ENCODE measurements at places on chromosomes 2 and 18.

- no peak for DNase-seq
These were observed 757 bp downstream of the HDHD2 start for GRCh38 chr18:47149457-47150028.

DNA sequence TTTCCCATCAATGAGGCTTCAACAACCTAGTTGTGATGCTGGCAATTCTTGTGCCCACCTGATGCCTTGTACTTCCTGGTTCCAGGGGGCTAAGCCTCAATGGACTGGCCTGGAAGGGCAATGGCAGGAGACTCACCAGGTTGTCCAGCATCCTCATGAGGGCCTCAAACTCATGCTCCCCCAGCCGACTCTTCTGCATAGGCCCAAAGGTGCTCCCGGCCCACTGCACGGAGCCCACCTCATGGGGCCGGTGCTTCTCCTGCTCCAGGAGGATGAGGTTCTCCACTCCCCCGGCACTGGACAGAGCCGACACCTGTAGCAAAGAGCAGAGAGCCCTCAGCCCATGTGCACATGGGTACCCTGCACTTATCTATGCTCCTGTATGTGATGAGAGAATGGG, 84.5 kb downstream of the ADD2 start:
- no peak for DNase-seq

GRCh38 chr2:113390124-113390849, 47.2 kb upstream of the ZNG1B start:
- DNase-seq, result no peak

GRCh38 chr2:134457353-134457752, 203.5 kb downstream of the MGAT5 start:
- DNase-seq, result no peak

Measured in NCI-H446 (cell line).